ENCODE measurements at places on chromosomes 6 and 20.

- no peak for DNase-seq
Measured at GRCh38 chr20:37390503-37390890, 44.6 kb downstream of the SRC start.

DNA sequence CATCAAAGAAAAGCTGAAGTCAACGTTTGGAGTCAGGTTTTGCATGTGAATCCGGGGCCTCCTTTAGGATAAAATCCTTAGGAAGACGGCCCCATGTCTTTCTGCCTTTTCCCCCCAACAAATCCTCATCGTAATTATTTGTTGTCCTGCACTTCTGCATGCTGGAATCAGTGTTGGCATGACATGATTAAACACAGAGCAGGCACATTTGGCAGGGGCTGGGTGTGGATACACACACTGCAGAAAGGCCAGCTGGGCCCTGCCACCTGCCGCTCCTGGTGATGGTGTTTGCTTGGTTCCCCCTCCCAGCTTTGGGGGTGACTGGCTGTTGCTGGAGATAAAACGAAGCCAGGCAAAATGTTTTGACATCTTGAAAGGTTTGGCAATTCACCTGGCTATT, 46.3 kb upstream of the FOXA2 start:
- no peak for DNase-seq

- DNase-seq, result no peak
Measured at GRCh38 chr20:53625311-53626129, 31.9 kb upstream of the ZNF217 start.

- DNase-seq, result peak; percentile 68
Measured at GRCh38 chr6:38638941-38639497, 710 bp downstream of the BTBD9 start.

DNA sequence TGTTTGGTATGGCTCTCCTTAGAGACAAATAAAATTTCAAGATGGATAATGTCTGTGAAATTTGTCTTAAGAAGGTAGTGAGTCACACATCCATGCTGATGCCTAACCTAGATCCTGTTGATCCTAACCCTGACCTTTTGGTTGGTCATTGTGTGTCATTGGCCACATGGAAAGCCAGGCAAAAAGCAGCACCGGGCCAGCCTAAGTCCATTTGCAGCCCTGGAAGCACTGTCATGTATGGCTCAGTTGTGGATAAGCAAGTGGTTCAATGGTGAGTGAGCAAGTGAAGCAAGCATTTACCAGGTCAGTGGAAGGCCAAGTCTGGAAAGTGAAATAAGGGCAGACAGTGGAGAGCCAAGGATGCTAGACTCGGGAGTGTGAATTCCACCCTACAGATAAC, 12.1 kb upstream of the XRN2 start:
- no peak for DNase-seq

- DNase-seq, result no peak
Measured at GRCh38 chr20:4006640-4007039, 8.7 kb downstream of the RNF24 start.

DNA sequence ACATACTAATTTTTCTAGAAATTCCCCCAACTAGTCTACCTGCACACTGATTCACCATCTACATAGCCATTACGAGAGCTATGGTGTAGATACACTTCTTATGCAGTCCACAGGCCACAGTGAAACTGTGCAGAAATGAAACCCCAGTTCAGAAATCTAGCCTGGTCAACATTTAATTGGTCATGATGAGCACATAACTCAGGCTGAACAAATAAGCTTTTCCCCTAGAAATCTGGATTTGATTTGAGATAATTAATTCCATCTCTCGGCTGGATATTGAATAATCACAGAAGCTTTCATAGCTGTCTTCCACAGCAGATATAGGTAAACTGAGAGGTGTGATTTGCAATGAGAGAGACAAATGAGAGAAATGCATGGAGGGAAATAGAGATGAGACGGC, 22.6 kb upstream of the TINAG start:
- no peak for DNase-seq

GRCh38 chr20:48750941-48751635, 76.7 kb downstream of the PREX1 start:
- peak; percentile 42 for DNase-seq

DNA sequence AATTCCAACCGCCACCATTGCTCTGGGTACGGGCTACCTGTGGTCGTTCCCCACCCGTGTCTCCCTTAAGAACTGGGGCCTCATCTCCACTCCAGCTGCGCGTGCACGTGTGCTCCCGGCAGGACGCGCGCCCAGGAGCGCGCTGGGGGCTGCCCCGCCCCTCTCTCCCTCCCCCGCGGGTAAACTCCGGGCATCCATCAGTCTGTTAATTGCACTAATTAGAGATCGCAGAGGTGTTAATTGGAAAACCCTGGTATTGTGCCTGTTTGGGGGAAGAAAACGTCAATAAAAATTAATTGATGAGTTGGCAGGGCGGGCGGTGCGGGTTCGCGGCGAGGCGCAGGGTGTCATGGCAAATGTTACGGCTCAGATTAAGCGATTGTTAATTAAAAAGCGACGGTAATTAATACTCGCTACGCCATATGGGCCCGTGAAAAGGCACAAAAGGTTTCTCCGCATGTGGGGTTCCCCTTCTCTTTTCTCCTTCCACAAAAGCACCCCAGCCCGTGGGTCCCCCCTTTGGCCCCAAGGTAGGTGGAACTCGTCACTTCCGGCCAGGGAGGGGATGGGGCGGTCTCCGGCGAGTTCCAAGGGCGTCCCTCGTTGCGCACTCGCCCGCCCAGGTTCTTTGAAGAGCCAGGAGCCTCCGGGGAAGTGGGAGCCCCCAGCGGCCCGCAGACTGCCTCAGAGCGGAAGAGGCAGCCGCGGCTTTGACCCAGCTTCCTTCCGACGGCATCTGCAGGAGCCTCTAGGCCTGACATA, 14.4 kb downstream of the FOXP4 start:
- DNase-seq, result peak; percentile 96

DNA sequence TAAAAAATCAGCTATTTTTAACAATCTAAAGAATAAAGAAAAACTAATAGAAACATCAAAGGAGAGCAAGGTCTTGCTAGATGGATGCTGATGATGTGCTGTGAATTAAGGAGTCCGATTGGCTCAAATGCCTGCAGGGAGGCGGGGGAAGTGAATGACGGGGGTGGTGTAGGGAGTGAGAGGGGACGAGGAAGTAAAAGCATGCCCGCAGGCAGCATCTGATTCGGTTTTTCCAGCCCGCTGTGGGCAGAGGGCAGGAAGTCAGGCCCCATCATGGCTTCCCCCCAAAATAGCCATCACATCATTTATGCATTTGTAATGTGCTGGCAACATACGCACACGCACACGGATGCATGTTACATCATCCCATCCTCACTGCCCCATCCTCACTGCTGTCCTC, 10.3 kb downstream of the RSPO4 start:
- DNase-seq, result no peak

- peak; percentile 60 for DNase-seq
Measured at GRCh38 chr6:130020907-130021629, 2.7 kb downstream of the L3MBTL3 start.

GRCh38 chr6:114783083-114783482, 440.3 kb upstream of the HS3ST5 start:
- no peak for DNase-seq

- no peak for DNase-seq
Measured at GRCh38 chr6:113634352-113635163, 222.6 kb upstream of the MARCKS start.

GRCh38 chr20:50517817-50518154, 7.6 kb downstream of the PTPN1 start:
- DNase-seq, result no peak

DNA sequence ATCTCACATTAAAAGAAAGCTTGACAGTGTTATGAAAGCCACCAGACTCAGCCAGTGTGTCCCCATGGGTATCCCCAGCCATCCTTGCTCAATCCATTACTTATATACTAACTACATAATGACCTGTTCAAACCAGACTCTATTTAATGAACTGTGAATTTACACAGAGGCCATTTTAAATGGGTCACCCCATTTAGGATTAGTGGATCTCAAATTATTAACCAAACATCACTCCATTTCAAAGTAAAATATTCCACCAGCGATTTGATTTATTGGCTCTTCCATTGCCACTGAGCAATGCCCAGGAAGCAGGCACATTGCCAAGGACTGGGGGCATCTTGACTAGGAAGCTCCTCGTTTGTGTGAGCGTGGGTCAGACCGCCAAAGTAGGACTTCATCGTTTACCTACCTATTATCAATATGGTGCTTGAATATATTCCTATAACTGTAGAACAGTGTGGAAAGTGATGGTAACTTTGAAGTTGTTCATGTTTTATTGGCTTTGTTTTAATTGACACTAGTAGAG, 15.5 kb upstream of the NPEPL1 start:
- no peak for DNase-seq

- DNase-seq, result no peak
Measured at GRCh38 chr20:34193051-34193450, 48.2 kb upstream of the ASIP start.

GRCh38 chr6:10613077-10613476, 81.3 kb downstream of the C6orf52 start:
- no peak for DNase-seq

- no peak for DNase-seq
Measured at GRCh38 chr20:31926493-31926892, 25.4 kb downstream of the PDRG1 start.

DNA sequence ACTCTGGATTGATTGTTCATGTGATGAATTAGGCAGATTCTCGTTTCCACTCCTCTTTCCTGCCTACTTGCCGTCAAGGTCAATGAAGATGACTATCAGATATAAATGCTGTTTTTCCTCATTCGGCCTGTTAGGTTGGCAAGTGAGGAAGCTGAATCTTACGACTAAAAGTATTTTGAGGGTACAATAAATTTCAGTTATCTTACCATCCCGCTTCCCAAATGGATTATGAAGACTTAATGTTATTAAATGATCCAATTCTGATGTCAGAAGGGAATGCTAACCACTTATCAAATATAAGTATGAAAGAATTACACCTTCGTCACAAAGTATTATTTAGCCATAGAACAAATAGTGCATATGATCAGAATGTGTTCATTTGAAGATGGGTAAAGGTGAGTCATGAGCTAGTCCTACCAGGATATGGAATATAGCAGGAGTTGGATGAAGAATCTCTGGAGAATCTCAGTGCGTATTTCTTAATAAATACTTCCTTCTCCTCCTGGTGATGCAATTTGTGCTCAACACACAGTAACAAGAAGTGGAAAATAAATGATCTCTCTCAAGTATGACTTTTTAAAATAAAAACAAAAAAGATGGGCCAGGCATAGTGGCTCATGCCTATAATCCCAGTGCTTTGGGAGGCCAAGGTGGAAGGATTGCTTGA, 4.6 kb downstream of the GPLD1 start:
- no peak for DNase-seq

DNA sequence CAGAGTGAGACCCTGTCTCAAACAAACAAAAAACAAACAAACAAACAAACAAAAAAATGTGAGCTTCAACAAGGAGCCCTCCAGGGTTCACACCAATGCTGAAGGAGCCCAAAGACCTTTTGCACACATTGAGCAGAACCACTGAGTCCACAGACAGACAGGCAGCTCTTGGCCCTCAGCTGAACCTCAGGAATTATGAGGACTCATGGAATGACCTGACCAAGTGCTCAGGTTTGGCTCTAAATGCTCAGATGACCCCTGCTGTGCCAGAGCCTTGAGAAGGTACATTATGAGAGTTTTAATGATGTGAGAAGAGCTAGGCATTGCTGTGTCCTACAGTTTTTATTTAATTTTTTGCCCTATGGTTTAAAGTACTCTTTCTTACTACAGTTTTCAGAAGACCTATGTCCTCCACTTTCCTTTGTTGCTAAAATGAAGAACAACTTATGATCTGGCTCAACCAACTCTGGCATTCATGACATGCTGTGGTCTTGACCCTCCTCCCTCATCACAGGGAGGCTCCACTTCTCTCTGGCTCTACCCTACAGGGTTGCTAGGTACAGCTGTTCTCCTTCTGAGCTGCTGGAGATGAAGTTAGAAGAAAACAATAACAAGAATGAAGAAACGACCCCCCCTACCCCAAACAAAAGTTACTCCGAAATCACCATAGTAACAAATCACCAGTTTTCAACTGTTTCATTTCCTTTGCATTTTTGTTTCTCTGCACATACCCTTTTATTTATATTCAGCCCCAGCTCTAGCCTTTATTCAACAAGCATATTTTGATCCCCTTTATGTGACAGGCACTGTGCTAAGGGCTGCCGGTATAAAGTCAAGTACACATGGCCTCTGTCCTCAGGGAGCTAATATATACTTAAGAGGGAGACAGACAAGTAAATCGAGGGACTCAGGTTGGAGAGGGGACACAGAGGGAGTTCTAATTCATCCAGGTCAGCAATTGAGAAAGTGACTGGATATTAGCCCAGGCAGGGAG, 128.7 kb upstream of the TRAF3IP2 start:
- DNase-seq, result no peak

DNA sequence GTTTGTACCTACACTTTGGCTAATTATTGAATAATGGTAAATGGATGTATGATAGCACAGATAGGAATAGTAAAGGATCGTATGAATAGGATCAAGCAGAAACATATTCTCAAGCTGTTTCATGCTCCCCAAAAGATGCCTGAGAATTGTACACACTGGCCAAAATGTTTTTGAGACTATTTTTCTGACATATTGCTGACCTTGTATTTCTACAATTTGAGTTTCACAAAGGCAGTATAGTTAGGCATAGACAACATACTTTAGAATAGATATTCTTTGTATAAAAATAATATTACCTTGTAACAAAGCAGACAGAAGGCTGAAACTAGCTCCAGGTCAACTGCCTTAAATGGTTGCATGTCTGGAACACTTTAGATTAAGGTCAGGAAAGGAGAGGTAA, 598.4 kb downstream of the COL12A1 start:
- no peak for DNase-seq

GRCh38 chr6:33985947-33986346, 159.9 kb downstream of the GRM4 start:
- no peak for DNase-seq

DNA sequence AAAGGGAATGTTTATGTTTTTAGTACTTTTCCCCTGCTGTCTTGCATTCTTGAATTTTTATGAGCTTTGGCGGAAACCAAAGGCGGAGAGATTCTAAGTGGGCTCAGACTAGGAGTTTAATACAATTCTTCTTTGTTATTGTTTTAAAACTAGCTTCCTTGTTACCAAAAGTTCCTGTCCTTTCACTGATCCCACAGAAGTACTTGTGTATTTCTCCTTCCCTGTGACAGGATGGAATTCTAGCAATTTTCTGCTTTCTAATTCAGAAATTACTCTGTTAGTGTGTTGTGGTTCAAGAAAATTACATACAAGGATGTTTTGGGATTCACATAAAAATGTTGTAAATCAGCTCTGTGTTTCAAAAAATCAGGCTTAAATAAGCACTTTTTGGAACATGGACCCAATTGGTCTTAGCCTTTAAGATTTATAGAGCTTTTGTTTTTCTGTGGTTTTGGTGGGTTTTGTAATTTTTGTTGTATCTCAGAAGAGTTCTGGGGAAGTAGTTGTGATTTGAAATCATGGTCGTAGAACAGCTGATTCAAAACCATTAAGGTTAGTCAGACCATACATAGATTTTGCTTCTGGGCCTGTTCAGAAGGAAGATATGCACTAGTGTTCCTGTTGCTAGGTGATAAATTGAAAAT, 17.6 kb upstream of the CTAGE9 start:
- DNase-seq, result no peak

GRCh38 chr6:69791065-69791471, 5.7 kb downstream of the LMBRD1 start:
- no peak for DNase-seq

GRCh38 chr6:167469101-167469500, 144.2 kb downstream of the TTLL2 start:
- no peak for DNase-seq

GRCh38 chr6:106731843-106732160, 102.4 kb downstream of the QRSL1 start:
- no peak for DNase-seq

- no peak for DNase-seq
Measured at GRCh38 chr20:4795394-4795793, 73.7 kb downstream of the PRND start.
